IMR-90 (cell line): ENCODE measurements at places on chromosomes 2 and 18.

- DNase-seq, result no peak
These were observed 31.7 kb upstream of the ASPRV1 start for GRCh38 chr2:69993048-69993565.

- no peak for DNase-seq
These were observed 11.1 kb upstream of the OTOS start for GRCh38 chr2:240151477-240152031.

GRCh38 chr2:167122389-167122788 is 234.1 kb downstream of the XIRP2 start:
- no peak for DNase-seq

GRCh38 chr18:65230311-65230710 is 520.5 kb upstream of the CDH7 start:
- no peak for DNase-seq
